ENCODE measurements at places on chromosomes 16 and 17.

GRCh38 chr17:78787444-78787843 lies 5.4 kb upstream of the CYTH1 start:
- no peak for DNase-seq

DNA sequence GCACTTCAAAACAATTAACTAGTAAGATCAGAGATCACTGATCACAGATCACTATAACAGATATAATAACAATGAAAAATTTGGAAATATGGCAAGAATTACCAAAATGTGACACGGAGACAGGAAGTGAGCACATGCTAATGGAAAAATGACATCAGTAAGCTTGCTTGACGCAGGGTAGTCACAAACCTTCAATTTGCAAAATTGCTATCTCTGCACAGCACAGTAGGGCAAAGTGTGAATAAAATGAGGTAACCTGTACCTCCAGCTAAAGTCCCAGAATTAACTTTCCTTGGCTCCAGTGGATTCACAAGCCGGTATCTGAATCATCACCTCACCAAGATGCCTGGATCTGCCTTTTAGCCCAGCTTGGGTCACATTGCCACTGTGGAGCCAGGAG lies 4.2 kb upstream of the MMP2 start:
- no peak for DNase-seq

DNA sequence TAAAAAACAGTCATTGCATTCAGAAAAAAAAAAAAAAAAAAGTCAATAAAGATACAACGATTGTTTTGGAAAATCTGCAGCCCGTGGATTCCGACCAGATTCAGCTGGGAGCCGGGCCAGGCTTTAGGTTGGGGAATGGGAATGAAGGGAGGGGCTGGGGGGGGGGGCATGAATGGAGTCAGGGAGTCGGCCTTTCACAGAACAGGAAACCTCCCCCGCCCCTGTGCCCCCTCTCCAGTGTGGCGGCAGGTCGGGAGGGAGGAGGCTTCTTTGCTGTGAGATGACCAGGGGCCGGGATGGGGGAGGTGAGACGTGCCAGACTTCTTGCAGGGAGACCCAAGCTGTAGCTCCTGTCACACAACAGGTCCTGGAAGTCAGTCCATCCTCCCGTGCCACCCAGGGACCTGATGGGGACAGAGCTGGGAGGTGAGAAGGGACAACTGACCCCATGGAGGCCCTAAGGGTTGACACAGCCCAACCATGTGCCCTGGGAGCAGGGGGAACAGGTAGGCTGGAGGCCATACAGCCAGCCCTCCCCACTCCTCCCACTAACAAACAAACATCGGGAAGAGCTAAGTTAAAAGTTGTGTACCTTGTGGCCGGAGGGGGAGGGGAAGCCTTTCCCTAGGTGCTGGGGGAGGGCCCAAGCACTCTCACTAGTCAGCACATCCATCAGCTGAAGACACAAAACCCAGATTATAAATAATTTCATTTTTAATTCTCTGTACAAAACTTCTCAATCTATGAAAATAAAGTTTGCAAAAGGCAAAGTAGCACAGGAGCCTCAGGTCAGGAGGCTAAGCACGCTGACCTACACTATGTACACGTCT lies 25.2 kb downstream of the SREBF1 start:
- no peak for DNase-seq

DNA sequence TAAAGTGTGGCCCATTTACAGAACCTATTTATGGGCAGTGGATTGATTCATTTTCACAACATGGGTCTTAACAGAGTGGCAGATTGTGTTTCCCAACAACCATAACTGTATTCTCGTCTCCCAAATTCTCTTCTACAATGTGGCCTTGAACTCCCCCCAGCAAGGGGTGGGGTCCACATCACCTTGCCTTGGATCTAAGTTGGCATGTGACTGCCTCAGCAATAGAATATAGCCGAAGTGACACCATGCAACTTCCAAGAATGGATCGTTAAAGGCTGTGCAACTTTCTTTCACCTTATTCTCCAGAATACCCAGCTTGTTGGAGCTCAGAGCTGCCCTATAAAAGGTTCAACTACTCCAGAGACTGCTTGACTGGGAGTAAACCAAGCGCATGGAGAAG lies 72.0 kb upstream of the CDH5 start:
- DNase-seq = no peak

- DNase-seq = no peak
Measured at GRCh38 chr17:67452681-67453554, 75.8 kb downstream of the PITPNC1 start.

DNA sequence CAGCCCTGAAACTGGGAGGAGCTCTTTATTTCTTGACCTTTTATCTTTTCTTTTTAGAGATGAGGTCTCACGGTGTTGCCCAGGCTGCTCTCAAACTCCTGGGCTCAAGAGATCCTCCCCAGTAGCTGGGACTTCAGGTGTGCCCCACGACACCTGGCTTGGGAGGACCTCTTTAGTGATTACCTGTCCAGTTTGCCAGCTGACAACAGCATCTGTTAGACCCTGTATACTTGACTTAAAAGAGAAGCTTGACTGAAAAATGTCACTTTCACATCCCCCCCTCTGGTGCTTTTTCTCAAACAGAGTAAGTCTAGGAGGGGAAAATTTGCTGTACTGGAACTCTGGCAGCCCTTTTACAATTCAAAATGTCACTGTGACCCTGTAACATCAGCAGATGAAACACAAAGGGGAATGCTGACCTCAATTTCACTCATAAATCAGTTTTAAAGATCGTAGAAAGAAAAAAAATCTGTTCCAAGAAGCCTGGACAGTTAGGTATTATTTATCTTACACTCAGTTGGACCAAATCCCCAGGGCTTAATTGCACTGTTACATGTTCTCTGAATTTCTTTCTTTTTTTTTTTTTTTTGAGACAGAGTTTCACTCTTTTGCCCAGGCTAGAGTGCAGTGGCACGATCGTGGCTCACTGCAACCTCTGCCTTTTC lies 1.8 kb upstream of the ERN1 start:
- no peak for DNase-seq

GRCh38 chr17:57954397-57955182 lies 622 bp downstream of the CUEDC1 start:
- DNase-seq = peak; percentile 82

GRCh38 chr16:2532494-2533141 lies 1.4 kb upstream of the CEMP1 start:
- peak; percentile 90 for DNase-seq

DNA sequence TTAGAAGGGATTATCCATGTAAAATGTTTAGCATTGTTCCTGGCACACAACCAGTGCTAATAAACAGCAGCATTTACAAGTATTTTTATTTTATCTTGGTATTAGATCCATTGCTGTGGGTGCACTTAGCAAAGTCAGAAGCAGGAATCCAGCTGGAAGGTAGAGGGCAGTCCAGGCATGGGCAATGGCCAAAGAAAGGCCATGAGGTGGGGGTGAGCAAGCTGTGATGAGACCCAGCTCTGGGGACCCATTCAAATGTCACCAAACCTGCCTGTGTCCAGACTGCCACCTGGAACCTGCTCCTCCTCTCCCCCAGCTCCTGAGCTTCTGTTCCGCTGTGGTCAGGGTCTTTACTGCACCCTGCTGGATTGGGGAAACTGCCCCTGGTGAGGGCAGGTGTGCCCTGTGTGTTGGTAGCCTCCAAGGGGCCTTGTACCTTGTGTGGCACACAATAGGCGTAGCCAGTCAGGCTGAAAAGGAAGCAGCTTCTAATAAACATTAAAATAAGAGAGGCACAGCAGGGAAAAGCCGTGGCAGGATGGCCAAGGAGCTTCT lies 118.0 kb upstream of the CRHR1 start:
- DNase-seq = no peak

DNA sequence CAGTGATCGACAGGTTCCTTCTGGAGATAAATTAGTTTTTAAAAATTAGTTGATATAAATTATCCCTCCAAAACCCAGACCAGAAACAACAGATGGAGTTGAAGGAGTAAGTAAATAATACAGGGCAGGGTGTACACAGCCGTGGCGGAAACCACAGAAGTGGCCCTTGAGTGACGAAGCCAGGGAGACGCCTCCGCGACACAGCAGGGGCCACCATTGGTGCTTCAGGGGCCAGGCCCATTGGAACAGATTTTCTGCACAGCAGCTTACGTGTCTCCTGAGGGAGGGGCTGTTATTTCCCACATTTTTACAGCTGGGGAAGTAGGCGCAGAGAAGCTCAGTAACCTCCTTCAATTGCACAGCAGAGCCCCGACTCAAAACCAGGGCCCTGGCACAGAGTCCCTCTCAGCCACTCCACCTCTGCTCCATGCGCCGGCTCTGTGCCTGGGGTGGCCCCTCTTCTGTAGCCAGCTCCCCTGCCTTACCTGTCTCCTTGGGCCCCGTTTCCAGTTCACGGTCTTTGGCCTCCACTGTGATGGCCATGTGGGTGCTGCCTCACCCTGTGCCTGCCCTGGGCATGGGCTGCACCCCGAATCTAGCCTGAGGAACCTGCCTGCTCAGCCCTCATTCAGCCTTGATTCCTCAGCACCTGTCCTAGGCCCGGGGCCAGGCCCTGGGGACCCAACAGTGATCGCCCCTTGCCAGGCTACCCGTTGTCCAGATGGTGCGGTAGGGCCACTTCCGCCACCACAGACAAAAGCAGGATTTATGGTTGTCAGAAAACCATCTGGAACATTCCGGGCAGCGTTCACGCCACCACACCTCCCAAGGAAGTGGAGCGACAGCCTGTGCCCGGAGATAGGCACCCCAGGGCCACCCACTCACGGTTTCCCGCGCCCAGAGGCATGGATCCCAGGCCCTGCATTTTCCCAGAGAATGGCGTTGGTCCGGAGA lies 128.5 kb upstream of the GSE1 start:
- no peak for DNase-seq

DNA sequence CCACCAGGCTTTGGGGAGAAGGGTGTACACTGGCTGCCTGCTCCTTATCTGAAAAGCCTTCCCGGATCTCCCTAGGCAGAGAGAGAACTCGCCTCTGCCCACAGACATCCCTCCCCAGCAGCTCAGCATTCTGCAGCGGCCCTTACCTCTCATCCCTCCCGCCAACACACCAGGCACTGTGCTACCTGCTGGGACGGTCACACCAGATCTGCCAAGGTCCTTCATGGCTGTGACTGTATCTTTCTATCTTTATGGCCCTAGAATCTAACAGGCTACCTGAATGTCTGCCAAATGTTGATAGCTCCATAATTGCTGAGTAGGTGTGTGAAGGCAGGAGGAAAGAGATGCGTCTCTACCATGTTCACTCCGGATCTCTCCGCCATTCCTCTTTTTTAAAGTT lies 7.9 kb downstream of the TSNAXIP1 start:
- DNase-seq = no peak

- DNase-seq = no peak
Measured at GRCh38 chr17:37274461-37274860, 101.3 kb upstream of the C17orf78 start.

- DNase-seq = no peak
Measured at GRCh38 chr17:35981908-35982330, 622 bp upstream of the CCL16 start.

DNA sequence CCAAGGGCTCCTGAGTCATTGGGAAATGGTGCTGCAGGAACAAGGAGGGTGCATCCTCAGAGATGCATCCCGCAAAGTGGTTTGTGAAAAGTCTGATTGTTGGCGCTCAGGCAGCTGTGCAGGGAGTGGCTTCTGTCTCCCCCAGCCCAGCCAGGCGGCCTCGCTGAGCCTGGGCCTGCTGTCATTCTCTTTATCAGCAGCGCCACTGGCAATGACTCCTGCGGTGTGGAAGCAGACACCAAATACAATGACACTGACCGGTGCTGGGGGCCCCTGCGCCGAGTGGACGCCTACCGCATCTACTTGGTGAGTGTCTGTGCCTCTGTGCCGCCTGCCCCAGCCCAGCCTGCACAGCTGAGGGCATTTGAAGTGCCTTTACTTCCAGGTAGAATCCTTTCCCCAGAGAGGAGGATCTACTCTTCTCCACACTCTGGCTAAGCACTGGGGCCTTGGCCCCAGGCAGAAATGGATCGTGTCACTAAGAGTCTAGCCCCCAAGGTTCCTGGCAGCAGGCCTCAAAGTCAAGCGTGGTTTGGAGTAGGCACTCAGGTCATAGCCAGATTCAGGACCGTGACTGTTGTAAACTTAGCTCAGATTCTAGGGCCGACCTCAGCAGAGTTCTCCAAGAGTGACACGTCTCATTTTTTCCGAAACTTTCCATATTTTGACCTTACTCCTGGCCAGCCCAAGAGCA lies 19.3 kb upstream of the NAT9 start:
- DNase-seq = no peak

DNA sequence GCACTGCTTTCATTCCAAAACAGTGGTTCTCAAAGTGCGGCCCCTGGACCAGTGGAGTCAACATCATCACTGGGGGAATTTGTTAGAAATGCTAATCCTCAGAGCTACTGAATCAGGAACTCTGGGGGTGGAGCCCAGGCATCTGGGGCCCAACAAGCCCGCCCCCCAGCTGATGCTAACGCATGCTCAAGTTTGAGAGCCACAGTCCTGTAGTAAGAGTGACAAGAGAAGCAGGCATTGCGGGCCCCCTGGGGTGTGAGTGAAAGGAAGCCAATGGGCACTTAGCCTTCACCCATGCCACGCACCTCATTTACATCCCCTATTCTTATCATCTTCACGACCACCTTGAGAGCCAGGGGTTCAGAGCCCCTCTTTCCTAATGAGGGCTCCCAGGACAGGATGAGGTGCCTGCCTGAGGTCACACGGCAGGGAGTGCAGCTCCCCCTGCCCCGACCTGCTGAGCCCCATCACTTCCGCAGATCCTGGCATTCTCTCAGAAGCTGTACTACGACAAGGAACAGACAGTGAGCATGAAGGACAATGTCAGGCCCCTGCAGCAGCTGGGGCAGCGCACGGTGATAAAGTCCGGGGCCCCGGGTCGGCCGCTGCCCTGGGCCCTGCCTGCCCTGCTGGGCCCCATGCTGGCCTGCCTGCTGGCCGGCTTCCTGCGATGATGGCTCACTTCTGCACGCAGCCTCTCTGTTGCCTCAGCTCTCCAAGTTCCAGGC lies 9.1 kb downstream of the CA4 start:
- no peak for DNase-seq

- DNase-seq = no peak
Measured at GRCh38 chr16:69073181-69073702, 32.2 kb upstream of the HAS3 start.

DNA sequence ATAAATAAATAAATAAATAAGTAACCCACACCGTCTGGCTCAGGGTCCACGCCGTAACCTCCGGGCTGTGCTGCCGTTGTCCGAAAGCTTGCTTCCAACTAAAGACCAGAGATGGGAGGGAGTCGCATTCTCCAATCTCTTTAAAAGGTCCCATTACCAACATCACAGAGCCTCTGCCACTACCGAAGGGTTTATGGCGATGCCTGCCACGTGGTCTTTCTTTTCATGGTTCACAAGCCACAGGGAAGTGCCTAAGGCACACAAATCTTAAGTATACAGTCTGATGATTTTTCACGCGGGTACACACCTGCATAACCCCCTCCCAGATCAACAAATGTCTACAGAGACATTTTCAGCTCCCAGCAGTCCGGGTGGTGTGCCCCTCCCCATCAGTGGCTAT lies 1.4 kb downstream of the COTL1 start:
- DNase-seq = no peak
